Activated naive CD8-positive, alpha-beta T cell treated with anti-CD3 and anti-CD28 coated beads, Interleukin-2, amount 10 ng/mL, durations not matched to agents 7 days and 5 days (primary cell): ENCODE measurements at places on chromosomes 2 and 18. TPM values are rescaled to one million over a fixed set of nuclear protein-coding genes. Genes with fewer than 3 reads are reported as not detected.

- DNase-seq: no peak
Measured at GRCh38 chr2:73009177-73009839, 62.2 kb downstream of the SFXN5 start.

TMEM198 gene
- total RNA-seq: 0.85 TPM

DNA sequence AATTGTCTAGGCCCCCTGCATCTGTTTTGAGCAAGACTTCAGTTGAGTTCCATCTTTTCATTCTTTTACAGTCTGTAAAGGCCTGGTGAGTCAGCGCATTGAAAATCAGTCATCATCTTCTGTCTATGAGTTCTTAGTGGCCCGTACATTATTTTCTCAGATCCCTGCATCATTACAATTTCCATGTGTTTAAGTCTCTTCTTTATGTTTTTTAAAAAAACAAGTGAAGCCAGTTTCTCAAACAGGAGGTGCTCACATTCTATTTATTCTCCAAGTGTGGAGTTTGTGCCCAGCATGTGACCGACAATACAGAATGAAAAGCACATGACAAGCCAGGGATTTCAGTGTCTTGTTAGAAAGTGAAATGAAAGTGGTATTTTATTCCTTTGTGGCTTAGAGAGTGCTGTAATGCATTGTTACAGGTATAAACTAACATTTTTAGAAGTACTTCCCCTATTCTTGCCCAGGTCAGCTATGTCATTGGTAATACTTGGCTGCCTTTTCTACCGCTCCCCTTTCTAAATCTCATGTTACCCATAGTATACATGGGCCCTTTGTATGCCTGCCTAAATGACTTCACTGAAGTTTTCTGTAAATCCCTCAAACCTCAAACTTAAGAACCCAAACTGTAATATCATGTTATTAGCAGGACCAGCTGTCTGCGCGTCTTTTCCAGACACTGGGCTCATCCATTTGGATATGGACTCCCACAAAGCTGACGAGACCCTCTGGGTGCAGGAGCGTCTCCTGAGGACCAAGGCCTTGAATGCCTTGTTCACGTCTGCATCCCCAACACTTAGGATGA, 67.6 kb downstream of the FEZ2 start:
- no peak for DNase-seq

DNA sequence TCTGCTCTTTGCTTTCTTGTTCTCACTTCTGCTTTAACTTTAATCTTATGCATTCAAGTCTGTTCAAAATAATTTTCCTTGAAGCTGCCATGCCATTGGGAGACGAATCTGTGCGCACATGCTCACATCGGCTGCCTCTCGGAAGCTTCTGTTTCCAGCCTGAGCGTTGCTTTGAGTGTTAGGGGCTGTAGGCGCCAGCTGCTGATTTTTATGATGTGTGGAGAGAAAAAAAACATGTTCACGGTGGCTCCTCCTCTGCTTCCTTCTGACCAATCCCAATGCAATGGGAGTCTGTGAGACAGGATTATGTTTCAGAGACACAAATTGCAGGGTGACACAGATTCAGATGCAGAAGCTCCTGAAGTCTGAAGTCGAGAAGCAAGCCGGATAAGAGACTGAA, at the start of gene MC4R:
TSS of gene MC4R (minus strand) at position 180 of the 400 bp plus-strand sequence. CDS start 426 bp downstream, outside the sequence.
- no peak for DNase-seq

STAT4 gene
- 170 TPM for total RNA-seq

SIX3 gene
- not detected for total RNA-seq

FTCDNL1 gene
- total RNA-seq: 2.0 TPM

MATN3 gene
- total RNA-seq: not detected

DNA sequence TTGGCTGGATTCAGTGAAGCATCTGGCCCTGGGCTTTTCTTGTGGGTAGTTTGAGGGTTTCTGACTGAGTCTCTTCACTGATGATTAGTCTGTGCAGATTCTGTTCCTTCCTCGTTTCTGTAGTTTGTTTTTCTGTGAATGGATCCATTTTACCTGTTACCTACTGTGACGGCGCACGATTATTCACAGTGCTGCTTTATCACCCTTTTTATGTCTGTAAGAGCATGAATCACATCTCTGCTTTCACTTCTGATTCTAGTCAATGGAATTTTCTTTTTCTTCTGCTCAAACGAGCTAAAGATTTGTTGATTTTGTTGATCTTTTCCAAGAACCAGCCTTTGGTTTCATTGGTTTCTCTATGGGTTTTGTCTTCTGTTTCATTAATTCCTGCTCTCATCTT, 60.8 kb downstream of the SLC66A2 start:
- DNase-seq: no peak

ITGB6 gene
- total RNA-seq: not detected

TOGARAM2 gene
- total RNA-seq: 5.3 TPM

PRKAG3 gene
- total RNA-seq: not detected

DNA sequence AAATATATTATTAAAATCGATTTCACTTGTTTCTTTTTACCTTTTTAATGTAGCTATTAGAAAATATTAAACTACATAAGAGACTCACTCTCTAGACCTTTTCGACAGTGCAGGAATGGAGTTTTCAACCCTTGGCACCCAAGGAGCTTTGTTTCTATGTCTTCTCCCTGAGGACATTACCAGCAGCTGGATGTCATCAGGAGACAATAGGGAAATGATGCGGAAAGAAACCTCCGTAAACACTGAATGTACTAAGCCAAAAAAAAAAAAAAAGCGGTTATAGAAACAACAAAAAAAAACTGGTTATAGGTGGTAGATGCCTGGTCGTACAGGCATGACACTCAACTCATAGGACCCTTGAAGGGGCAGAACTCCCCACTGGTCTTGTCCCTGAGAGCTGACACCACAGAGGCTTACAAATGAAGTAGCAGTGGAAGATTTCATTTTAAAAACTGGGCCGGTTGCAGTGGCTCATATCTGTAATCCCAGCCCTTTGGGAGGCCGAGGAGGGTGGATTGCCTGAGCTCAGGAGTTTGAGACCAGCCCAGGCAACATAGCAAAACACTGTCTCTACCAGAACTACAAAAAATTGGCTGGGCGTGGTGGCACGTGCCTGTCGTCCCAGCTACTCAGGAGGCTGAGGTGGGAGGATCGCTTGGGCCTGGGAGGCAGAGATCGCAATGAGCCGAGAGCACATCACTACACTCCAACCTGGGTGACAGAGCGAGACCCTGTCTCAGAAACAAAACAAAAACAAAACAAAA, 23.8 kb downstream of the THAP4 start:
- no peak for DNase-seq

- DNase-seq: no peak
Measured at GRCh38 chr2:79162132-79162531, 2.6 kb upstream of the REG3A start.

- DNase-seq: no peak
Measured at GRCh38 chr2:202203348-202203747, 35.0 kb downstream of the SUMO1 start.
